ENCODE measurements at places on chromosomes 5 and 9.
A peak's percentile ranks its signal among the peaks of the same experiment; 100 is the strongest.

- DNase-seq = no peak
Observed at GRCh38 chr9:116316246-116316645, 162.7 kb downstream of the PAPPA start.

GRCh38 chr5:100889896-100890295, 13.2 kb downstream of the ST8SIA4 start:
- no peak for DNase-seq

- DNase-seq = no peak
Observed at GRCh38 chr9:71704796-71705195, 63.5 kb downstream of the CEMIP2 start.

DNA sequence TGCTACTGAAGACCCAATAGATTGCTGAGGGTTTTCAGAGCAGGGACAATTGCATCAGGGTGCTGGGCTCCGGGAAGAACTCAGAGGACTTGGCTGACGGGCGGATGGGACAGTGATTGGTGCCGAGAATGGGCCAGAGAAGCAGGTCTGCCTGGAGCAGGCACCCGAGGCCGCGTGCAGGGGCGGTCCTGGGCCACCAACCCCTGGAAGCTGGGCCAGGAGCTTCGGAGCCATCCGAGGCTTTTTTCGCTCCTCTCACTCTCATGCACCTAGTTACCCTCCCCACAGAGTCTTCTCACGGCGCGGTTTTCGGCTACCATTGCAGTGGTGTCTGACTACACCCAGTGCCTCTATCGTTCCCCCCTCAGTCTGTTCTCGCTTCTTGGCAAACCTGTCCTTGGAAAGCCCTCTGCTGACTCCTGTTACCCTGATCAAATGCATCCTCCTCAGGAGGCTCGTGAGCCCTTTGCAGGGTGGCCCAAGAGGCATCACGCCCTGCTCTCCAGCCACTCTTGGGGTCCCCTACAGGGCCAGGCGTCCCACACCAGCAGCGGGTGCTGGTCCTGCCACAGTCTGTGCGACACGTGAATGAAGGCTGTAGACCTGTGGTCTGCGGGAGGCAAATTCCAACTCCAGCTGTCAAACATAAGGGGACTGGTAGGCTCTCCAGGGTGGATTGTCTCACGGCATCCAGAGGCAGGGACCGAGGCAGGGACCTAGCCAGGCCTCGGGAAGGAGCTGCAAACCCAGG, 1.2 kb upstream of the CLPTM1L start:
- DNase-seq = no peak

DNA sequence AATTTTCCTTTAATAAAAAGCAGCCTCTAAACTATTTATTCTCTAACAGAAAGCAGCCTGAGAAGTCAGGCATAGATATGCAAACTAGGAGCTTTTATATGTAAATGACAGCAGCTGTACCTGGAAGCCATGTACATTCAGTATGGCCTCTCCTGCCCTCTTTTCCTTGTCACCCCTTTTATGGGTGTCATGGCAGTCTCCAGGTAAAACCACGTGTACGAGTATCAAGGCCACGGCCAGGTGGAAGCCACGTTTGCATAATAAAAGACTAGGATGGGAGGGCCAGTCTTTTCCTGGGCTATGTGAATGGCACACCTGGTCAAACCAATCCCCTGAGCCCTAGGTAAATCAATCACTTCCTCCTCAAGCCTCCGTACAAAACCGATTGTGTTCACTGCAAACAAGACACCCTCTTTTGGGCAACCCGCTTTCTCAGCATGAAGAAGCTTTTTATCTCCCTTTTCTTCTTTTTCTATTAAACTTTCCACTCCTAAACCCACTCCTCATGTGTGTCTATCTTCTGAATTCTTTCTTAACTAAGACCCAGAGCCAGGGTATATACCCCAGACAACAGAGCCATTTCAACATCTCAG, 419.5 kb upstream of the CTNND2 start:
- no peak for DNase-seq

GRCh38 chr9:2859776-2860379, 16.0 kb upstream of the PUM3 start:
- DNase-seq = peak; percentile 63

- DNase-seq = no peak
Observed at GRCh38 chr9:113373256-113373655, 3.5 kb downstream of the HDHD3 start.

DNA sequence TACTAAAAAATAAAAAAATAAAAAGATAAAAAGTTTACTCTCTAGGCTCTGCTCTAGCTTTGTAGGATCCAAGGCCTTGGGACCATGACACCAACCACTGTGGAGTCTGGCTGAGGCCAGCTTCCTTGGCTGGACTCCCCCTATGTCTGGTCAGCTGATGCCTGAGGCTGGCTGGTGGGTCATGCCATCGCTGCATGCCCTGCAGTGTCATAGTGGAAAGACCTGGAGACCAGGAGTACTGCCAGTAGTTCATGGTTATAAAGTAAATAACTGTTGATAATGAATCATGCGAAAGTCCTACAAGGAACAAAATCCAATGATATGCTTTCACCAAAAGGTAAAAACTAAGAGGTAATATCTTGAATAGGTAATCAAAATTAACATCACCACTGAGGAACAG, 43.2 kb downstream of the GARNL3 start:
- DNase-seq = no peak

Data from fibroblast of skin of back (primary cell).